ENCODE measurements at places on chromosomes 3 and 15.

- peak; percentile 60 for DNase-seq
These were observed 21.2 kb downstream of the CADM2 start for GRCh38 chr3:84980011-84980410.

- DNase-seq: no peak
These were observed 48.8 kb downstream of the CD86 start for GRCh38 chr3:122103821-122104514.

DNA sequence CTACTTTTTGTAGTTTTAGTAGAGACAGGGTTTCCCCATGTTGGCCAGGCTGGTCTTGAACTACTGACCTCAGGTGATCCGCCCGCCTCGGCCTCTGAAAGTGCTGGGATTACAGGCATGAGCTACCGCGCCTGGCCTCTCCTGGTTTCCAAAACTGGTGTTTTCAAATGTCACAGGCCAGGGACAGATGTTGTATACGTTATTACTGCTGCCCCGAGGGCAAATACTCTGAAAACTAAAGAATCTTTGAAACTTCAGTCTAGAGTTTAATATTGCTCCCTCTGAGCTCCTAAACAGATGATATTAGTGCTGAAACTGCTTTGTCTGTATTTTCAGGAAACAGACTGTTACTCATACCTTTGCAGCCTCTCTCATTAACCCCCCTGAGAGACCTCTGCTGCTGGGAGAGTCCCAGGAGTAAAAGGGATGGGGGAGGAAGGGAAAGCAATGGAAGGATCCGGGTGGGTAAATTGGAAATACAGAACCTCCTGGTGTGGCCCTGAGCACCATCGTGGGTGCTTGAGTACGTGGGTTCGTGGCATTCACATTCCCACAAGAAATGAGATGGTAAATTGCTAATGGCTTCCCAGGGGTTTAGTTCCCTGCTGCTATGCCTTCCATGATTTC, 96.3 kb upstream of the IGF1R start:
- DNase-seq: no peak

GRCh38 chr15:101464256-101464998, 25.1 kb downstream of the PCSK6 start:
- no peak for DNase-seq

DNA sequence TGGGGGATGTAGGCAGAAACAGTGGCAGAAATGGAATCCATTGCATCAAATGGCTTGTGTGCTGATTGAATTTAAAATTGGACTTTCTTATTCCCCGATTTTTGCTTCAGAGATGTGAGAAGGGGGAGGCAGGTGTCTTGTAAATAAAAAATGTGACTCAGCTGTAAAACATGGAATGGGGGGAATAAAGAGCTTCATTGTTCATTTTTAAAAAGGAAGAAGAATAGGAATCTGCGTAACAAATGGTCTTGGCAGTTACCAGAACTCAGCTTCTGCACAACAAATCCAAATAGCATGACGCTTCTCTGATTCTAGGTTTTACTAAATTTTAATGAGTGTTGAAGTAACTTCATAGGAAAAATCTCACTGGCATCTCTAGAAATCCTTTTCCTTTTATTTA, 323.9 kb upstream of the GBE1 start:
- no peak for DNase-seq

Measured in eye (tissue), 1 donor.